ENCODE measurements at places on chromosomes 11 and 22.

GRCh38 chr22:49132009-49132408, 695.7 kb downstream of the BRD1 start:
- DNase-seq, result no peak

- DNase-seq, result no peak
Measured at GRCh38 chr22:43955883-43956782, 891 bp downstream of the SAMM50 start.

DNA sequence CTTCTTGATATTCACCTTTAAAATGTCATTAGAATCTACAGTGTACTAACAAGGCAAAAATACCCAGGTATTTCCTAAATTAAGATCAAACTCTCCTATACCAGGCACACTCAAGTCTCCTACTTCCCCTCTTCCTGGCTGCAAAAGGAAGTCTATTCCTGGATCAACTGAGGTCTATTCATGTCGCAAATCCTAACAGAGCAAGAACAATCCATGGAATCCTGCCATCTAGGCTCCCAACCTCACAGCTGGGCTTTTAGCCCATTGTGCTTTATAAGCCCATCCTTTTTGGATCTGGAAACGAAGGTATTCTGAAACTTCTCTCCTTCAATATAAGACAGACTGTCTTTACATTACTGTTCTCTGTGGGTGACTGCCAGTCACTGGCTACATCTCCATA, 161.8 kb downstream of the SOX6 start:
- no peak for DNase-seq

DNA sequence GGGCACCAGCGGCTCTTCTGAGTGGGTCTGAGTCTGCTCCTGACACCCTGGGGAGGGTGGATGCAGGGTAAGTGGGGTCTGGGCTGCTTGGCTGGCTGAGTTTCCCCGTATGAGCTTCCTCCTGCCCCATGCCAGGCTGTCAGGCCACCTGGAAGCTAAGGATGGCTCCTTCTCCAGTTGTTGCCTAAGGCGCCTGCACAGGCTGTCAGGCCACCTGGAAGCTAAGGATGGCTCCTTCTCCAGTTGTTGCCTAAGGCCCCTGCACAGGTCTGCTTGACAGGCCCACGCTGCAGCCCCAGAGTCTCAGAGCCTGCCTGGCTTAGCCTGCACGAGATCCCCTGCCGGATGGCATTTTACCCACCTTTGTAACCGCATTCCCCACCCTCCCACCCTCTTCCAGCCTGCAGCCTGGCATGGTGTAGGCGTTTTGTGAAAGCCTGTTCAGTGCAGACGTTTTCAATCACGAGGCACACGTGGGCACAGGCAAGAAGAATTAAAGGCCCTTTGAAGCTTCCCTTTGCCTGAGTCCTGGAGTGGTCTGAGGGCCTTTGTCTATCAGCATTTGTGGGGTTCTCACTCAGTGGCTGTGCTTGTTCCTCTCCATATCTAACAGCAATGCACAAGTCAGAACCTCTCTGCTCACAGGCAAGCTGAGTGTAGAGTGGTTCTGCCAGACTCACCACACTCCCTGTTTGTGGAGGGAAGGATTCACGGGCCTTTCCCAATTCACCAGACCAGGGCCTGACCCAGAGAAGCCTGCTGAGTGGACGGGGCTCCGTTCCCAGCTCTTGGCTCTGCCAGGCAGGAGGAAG, 40.2 kb upstream of the B3GAT1 start:
- DNase-seq, result no peak

- no peak for DNase-seq
Measured at GRCh38 chr11:1792461-1792860, 28.7 kb upstream of the CTSD start.
